ENCODE measurements at places on chromosomes 2 and 18. TPM values are rescaled to one million over a fixed set of nuclear protein-coding genes. Genes with fewer than 3 reads are reported as not detected.

DNA sequence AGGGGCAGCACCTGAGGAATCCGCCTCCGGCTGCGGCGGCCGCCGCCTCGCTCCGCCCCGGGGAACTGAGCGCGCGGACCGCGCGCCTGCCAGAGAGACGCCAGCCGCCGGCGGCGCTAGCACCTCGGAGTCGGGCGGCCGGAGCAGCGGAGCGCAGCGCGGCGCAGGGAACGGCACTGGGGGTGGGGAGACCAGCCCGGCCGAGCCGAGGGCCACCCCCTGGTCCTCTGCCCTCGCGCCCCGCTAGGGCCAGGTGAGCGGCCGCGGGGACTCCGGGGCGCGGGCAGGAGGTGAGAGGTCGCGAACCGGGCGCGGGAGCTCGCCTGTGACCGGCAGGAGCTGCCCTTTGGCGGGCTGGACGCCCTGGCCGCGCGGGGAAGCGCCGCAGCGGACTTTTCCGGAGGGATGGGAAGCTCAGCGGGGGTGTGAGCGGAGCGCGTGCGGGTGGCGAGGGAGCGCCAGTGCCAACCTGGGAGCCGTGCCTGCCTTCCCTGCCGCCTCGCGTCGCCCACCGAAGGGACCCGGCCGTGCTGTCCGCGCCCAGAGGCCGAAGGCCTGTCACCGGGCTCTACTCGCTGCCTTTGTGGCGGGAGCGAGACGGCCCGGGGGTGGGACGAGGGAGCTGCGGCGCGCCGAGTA lies at the start of gene GREB1L:
TSS of gene GREB1L (plus strand) at position 92 of the 639 bp plus-strand sequence. CDS start 141,287 bp downstream, outside the sequence.
- peaks cover 63% of the 10 kb centered on the region for H3K27me3 ChIP-seq
- no peak within 1 kb of the TSS for H3K27ac ChIP-seq
- H3K4me3 ChIP-seq = no peak within 1 kb of the TSS
- DNase-seq = no peak

- no peak overlapping the region for H3K4me3 ChIP-seq
- peaks cover 5% of the 10 kb centered on the region for H3K27me3 ChIP-seq
- H3K4me1 ChIP-seq = no peaks in the 10 kb centered on the region
- H3K27ac ChIP-seq = no peak overlapping the region
Measured at GRCh38 chr18:51425889-51426288, 228.4 kb upstream of the MEX3C start.

- no peak for DNase-seq
- H3K27ac ChIP-seq = no peak overlapping the region
- H3K4me3 ChIP-seq = no peak overlapping the region
- no peaks in the 10 kb centered on the region for H3K4me1 ChIP-seq
- H3K27me3 ChIP-seq = no peaks in the 10 kb centered on the region
- H3K36me3 ChIP-seq = no peaks in the 10 kb centered on the region
Measured at GRCh38 chr2:217805668-217806481, 196.9 kb downstream of the TNS1 start.

DNA sequence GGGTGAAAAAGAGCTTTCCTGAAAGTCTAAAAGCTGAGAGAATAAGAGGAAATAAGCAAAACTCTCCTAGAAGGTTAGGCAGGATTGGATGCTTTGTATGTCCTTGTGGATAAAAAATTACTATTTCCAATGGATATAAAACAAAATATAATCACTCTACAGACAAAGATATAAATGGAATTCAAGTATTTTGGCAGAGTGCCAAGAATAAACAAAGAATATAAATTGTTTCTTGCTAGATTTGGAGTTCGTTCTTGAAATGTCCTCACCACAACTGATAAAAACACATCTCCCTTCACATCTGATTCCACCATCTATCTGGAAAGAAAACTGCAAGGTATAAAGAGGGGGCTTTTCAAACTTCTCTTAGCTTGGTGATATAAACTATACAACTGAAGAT lies 13.3 kb downstream of the SULT1C3 start:
- no peaks in the 10 kb centered on the region for H3K4me1 ChIP-seq
- no peak for DNase-seq
- no peaks in the 10 kb centered on the region for H3K27me3 ChIP-seq
- H3K27ac ChIP-seq = no peak overlapping the region
- no peaks in the 10 kb centered on the region for H3K36me3 ChIP-seq

GRCh38 chr2:17733599-17733998 lies 20.0 kb downstream of the SMC6 start:
- DNase-seq = no peak
- H3K4me1 ChIP-seq = no peaks in the 10 kb centered on the region
- H3K27ac ChIP-seq = no peak overlapping the region
- H3K27me3 ChIP-seq = no peaks in the 10 kb centered on the region
- H3K36me3 ChIP-seq = peaks cover 49% of the 10 kb centered on the region
- H3K4me3 ChIP-seq = no peak overlapping the region

DNA sequence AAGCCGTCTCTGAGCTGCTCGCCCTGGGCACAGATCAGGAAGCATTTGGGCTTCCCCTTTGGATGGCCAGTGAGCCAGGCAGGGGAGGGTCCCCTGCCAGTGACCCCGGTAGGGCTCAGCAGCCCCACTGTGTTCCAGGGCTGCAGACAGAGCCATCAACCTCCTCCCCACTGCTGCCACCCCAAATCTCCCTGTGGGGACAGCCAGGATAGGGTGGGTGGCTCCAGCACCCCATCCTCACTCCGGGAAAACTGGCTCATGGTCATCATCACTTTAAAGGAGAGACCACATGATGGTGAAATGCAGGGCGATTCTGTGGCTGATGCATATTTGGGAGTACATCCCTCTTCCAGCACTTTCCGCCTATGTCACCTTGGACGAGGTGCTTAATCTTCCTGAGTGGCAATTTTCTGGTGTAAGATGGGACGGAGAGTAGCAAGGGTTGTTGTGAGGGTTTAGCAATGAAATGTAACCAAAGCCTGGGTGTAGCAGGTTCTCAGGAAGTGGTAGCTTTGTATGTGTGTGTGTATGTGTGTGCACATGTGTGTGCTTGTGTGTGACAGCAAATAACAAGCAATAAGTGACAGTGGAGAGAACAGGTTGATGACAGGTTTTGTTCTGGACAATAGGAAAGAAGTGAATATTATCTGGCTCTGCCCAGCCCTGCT lies 61.8 kb downstream of the ACAA2 start:
- peak overlapping the region; percentile 1 for H3K4me3 ChIP-seq
- peaks cover 18% of the 10 kb centered on the region for H3K4me1 ChIP-seq
- peak; percentile 85 for DNase-seq
- H3K27me3 ChIP-seq = no peaks in the 10 kb centered on the region
- H3K27ac ChIP-seq = no peak overlapping the region

DNA sequence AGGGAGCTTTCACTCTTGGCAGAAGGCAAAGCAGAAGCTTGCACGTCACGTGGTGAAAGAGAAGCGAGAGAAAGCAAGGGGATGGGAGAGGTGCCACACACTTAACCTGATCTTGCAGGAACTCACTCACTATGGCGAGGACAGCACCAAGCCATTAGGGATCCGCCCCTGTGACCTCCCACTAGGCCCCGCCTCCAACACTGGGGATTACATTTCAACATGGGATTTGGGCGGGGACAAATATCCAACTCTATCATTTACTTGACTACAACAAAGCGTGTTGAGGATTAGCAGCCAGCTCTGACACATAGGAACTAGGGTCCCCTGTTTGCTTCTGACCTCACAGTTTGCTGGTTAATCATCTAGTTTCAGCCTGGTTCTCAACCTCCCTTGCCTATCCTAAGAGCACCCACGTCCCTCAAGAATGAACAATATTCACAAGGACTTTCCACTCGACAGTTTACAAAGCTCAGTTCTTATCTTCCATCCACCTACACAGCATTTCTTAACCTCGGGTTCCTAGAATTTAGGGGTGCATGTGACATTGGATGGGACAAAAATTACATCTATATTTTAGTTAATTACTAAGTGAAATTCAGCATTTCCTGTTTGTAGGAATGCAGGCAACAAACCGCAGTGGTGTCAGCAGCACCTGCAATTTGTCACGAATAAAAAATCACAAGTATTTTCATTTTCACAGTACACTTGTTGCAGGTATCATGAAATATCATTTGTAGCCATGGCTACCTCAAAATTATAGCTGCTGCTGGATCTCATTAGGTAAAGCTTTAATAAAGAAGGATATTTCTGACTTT lies 36.0 kb downstream of the LBH start:
- no peaks in the 10 kb centered on the region for H3K36me3 ChIP-seq
- DNase-seq = no peak
- peak overlapping the region; percentile 91 for H3K27ac ChIP-seq

DNA sequence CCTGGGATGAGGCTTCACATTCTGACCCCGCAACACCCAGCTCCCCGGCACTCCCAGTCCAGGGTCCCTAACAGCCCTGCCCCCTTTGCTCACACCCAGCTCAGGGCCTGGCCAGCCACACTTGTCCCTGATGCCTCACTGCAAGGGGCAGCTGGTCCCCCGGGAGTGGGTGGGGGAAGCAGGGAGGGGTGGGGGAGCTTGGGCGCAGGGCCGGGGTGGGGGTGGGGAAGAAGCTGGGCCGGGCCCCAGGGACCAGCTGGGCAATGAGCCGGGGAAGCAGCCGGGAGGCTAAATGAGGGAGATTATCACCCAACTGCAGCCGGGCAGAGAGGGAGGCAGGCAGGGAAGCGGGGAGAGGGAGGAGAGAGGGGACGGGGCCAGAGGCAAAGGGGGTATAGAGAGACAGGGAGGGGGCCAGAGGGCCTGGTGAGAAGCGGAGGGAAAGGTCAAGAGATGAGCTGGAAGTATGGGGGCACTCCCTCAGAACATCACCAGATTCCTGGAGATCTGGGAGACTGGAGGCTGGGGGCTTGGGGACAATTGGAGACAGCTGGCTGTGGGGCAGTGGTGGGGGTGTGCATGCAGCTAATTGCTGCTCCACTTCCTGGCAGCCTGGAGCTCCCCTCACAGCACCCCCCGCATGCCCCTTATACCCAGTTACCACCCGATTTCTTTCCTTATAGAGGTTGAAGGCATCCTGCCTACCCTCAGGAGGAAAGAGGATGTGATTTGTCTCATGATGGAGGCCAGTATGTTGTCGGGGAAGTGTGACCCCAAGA lies 2.5 kb upstream of the ASIC4 start:
- no peak overlapping the region for H3K4me3 ChIP-seq
- DNase-seq = no peak
- H3K27me3 ChIP-seq = peaks cover 53% of the 10 kb centered on the region
- no peak overlapping the region for H3K27ac ChIP-seq
- H3K4me1 ChIP-seq = peaks cover 33% of the 10 kb centered on the region

DNA sequence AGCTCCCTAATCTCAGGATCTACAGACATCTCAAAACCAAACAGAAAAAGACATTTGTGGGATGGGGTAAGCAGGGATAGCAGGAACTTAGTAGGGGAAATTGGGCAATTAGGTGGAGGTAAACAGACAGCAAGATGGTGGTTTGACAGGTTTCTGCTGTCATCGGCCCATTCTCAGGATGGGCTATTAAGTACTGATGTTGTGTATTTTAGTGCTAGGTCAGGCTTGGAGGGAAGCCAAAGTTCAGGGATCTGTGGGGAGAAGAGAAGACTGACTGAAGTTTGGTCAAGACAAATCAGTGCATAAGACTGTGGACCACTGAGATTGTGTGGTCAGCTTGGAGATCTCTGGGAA lies 96.8 kb upstream of the THUMPD2 start:
- no peaks in the 10 kb centered on the region for H3K27me3 ChIP-seq
- no peak overlapping the region for H3K4me3 ChIP-seq
- no peaks in the 10 kb centered on the region for H3K36me3 ChIP-seq

- H3K36me3 ChIP-seq = no peaks in the 10 kb centered on the region
- no peak overlapping the region for H3K27ac ChIP-seq
- H3K4me1 ChIP-seq = no peaks in the 10 kb centered on the region
- DNase-seq = no peak
- no peak overlapping the region for H3K4me3 ChIP-seq
- H3K27me3 ChIP-seq = no peaks in the 10 kb centered on the region
Measured at GRCh38 chr2:2083113-2083758, 247.8 kb downstream of the MYT1L start.

C1GALT1C1L gene
- not detected for total RNA-seq

CNRIP1 gene
- not detected for total RNA-seq

GPR39 gene
- total RNA-seq = not detected

ADD2 gene
- 6.4 TPM for total RNA-seq

TUBA3D gene
- total RNA-seq = not detected

AP1S3 gene
- total RNA-seq = 0.50 TPM

ALPI gene
- not detected for total RNA-seq

Measured in CD4-positive, alpha-beta T cell (primary cell).